Tibial artery (tissue), 4 donors: ENCODE measurements at places on chromosomes 13 and 19.

DNA sequence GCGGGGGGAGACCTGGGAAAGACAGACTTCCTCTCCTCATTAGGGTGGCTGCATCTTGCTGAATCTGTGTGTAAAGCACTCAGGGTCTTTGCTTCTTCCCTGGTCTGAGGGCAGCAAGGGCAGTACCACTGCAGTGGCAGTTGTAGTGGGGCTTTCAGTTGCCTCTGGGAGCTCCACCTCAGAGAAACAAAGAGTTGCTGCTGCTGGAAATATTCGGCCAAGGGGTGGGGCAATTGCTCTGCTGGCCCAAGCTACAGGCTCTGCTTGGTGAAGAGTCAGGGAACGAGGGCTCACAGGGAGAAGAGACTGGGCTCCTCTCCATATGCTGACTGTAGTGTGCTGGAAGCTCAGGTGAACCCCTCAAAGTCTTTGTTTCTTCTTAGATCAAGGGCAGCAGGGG, 52.5 kb downstream of the POSTN start:
- DNase-seq: no peak

GRCh38 chr19:8610041-8610935, at the start of gene ADAMTS10:
Gene ADAMTS10 (minus strand): TSS chr19:8610715. CDS start chr19:8605710, 5,005 bp downstream.
- DNase-seq: peak; percentile 78

GRCh38 chr13:38382946-38383345, 33.3 kb downstream of the UFM1 start:
- no peak for DNase-seq

GRCh38 chr19:49570138-49570856, 10.1 kb downstream of the NOSIP start:
- no peak for DNase-seq
